ENCODE measurements at places on chromosomes 7 and 10. TPM values are rescaled to one million over a fixed set of nuclear protein-coding genes. Genes with fewer than 3 reads are reported as not detected.

PDZD8 gene
- total RNA-seq, result 15.8 TPM

GRCh38 chr7:86747698-86748097 is 104.0 kb downstream of the GRM3 start:
- ATAC-seq, result no peak

THSD7A gene
- 24.7 TPM for total RNA-seq

DNA sequence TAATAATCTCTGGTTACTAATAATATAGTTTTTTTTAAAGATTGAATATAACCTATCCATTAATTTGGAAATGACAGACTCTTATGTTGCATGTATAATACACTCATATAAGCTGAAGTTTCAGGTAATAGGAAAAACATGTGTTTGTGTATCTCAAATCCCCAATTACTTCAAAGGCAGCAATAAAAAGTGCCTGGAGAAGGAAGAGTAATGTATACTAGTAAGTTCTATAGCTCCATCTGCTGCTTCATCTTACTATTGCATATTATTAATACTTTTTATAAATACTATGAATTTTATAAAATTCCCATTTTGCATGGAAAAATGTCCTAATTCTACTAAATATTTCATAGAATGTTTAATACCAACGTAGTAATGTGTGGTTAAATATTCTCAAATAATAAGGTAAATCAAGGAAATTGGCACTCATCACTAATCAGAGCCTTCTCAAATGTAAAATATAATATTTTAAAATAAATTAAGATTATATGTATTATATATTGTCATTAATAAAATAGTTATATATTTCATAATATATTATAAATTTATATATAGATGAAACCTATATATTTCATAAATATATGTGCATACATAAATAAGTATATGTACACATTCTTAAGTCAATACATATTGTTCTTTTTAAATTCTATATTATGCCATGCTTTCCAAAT is 311.9 kb downstream of the HGF start:
- no peak for ATAC-seq

GRCh38 chr10:124911124-124912067 is 30.5 kb upstream of the ZRANB1 start:
- no peak for ATAC-seq

DNA sequence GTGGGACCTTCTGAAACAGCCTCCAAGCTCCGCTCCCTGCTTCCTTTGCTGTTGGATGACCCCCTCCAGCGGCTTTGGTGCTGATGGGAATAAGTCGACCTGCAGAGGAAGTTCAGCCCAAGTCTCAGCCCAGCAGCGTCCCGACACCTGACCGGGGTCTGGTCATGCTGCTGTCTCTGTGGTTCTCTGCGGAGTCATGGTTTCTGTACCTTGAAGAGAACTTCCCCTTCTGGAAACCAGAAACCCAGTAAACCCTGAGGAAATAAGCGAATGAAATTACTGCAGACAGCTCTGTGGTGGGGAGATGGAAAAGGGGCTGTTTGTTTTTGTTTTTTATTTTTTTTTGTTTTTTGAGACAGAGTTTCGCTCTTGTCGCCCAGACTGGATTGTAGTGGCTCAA is 18.3 kb upstream of the ZNF12 start:
- no peak for ATAC-seq

DNA sequence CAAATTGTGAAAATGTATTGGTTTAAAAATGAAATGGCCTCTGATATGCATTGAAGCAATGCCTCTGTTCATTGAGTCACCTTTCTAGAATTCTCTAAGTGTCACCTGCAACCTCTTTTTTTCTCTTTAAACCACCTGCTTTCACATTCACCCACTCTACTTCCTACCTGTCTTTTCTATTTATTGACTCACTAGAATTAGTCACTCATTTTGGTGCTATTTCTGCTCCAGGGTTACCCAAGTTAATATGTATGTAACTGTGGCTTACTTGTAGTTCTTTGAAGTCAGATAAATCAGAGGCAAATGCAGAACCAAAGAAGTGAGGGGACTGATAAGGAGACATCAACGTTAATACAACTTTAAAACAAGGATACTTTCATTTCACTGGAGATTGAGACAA is 674.7 kb downstream of the CCSER2 start:
- no peak for ATAC-seq

PLEKHS1 gene
- total RNA-seq, result 0.25 TPM

DNA sequence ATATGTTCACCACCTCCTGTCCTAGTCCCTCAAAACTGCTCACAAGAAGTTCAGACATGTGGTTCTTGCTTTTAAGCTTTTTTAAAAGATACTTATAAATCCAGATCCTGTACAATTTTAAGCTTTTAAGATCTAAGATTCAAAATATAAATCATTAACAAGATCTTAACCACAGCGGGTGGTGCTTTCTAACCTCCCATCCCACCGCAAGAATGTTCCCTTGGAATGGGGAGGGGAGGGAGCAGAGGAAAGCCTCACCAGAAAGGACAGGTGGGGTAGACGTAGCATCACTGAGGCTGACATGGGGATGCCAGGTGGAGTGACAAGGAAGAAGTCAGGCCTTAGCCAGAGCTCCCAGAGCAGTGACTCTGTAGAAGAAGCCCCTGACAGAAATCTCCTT is 133.5 kb downstream of the C1GALT1 start:
- no peak for ATAC-seq

DNA sequence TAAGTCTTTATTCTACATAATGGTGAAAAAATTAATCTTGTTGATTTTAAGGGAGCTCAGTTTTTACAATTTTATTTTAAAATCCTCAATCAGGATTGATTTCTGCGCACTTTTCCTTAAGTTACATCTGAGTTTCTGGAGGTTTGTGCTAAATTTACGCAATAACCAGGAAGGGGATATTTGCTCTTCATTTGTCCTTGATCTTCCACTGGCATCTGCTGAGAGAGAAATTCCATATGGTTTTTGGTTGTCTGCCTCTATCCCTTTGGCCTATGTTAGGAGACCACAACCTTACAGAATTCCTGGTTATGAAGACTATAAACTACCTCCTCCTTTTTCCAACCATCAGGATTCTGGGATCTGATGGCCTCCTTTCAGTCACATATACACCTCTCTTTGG is 20.1 kb upstream of the CDK6 start:
- ATAC-seq, result no peak

HOXA5 gene
- total RNA-seq, result 70.4 TPM

ZNF853 gene
- total RNA-seq, result 9.6 TPM

COL17A1 gene
- total RNA-seq, result 0.68 TPM

DNA sequence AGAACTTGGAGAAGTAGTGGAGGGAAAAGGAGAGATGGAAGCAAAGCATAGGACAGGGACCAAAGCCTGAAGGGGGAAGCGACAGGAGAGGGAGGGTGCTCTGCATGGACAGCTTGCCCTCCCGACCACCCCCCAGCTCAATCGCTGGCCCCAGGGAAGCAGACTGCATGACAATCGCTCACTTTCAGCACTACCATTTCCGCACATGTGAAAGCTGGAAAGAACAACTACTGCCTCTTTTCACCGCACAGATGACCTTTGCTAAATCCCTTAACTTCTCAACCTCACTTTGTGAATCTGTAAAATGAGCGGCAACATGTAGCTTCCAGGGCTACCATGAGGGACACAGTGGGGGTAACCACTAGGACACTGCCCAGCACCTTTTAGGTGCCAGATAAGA is 17.1 kb downstream of the VOPP1 start:
- no peak for ATAC-seq

- ATAC-seq, result peak; percentile 85
These were observed 175.9 kb downstream of the CCDC71L start for GRCh38 chr7:106485031-106485551.

GRCh38 chr7:86863452-86863851 is 196.0 kb downstream of the ELAPOR2 start:
- ATAC-seq, result no peak

DNA sequence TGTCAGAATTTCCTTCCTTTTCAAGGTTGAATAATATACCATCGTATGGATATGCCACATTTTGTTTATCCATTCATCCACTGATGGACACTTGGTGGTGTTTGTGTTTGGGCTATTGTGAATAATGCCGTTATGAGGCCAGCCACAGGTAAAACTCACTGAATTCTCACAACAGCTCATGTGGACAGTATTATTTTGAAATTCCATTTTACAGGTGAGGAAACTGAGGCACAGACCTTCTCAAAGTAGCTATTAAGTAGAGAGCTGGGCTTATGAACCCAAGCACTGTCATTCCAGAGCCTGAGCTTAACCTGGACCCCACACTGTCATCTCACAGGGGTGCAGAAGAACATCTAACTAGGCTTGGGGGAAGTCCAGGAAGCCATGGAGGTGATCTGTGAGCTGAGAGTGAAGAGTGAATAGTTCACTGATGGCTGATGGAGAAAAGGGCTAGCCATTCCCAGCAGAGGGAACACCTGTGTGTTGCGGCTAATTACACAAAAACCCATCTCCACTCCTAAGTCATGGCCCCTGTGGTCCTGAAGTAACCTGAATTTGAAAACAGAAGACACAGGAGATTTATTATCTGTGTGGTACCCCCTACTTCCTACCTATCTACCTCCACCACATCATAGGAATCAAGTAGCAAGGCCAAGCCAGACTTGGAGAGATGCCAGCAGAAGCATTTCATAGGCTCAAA is 8.7 kb downstream of the INMT start:
- ATAC-seq, result no peak

DNA sequence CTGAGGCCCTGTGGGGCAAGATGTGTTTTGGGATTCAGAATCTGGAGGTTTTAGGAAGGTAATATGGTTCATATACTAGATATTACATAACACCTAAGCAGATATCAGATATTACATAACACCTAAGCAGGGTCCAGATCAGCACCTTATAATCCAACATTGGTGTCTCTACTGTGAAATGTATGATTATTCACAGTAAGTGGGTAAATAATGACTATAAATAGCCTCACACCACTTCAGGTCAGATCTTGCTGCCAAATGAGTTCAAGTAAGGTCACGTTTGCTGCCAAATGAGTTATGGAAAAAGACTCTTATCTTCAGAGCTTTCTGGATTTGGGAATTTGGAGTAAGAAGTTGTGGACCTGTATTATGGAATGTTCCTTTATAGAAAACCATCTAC is 14.6 kb downstream of the ADRB1 start:
- ATAC-seq, result no peak

DNA sequence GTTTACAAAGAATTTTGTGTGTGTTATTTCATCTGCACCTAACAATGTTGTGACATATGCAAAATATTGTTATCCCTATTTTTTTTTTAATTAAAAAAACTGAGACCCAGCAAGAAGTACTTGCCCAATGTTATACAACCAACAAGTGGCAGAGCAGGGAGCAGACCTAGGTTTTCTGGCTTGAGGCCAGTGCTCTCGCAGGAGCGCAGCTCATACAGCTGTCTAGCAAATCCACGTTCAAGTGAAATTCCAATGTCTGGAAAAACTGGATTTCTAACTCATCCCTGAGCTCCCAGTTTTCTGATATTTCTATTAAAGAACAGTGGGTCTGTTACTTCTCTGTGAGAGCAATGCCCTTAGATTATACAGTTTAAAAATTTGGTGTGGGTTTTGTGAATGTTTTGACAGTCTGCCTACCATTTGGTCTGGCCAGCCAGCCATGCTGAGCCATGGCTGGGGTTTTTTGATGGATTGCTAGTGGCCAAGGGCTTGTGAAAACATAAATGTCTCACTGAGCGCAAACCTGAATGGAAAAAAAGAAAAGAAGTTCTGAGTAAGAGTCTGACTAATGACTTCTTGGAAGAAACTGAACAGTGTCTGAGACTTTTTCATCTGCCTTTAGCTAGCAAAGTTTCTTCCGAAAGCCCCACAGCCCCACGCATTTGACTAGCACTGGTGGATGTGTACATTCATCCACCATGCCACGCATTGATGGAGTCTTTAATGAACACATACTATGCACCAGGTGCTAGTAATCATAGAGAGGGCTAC is 15.4 kb upstream of the PRF1 start:
- no peak for ATAC-seq

- ATAC-seq, result peak; percentile 79
These were observed 62.3 kb upstream of the LBX1 start for GRCh38 chr10:101291331-101292193.

GRCh38 chr7:140165422-140165821 is 11.4 kb downstream of the KDM7A start:
- peak; percentile 52 for ATAC-seq

GRCh38 chr7:120775755-120776154 is 82.2 kb downstream of the TSPAN12 start:
- peak; percentile 19 for ATAC-seq

BZW2 gene
- total RNA-seq, result 172 TPM

ZNF485 gene
- 10.3 TPM for total RNA-seq

All from motor neuron (in vitro differentiated cells).